ENCODE measurements at places on chromosomes 4 and X. TPM values are rescaled to one million over a fixed set of nuclear protein-coding genes. Genes with fewer than 3 reads are reported as not detected.

The IGBP1 gene
- 55.2 TPM for total RNA-seq

GRCh38 chr4:144181391-144181790 lies 40.9 kb upstream of the GYPA start:
- H3K4me1 ChIP-seq: no peaks in the 10 kb centered on the region
- no peaks in the 10 kb centered on the region for H3K36me3 ChIP-seq
- H3K27ac ChIP-seq: no peak overlapping the region

DNA sequence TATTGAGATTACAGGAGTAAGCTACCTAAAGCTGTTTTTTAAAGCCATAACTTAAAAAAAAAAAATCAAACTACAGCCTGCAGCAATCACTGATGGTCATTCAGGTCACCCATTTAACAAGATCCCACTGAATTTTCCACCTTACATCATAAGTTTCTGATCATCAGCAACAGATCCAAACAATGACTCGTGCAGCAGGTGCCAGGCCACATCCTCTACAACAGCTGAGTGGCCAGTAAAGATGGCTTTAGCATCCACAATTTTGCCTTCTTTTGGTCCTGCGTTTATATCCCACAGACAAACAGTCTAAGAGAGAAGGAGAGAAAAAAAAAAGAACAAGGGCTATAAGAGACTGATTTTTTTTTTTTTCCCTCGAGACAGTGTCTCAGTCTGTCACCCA lies 16.6 kb downstream of the RBBP7 start:
- no peak for DNase-seq
- peaks cover 6% of the 10 kb centered on the region for H3K36me3 ChIP-seq
- no peak overlapping the region for H3K27ac ChIP-seq
- no peaks in the 10 kb centered on the region for H3K27me3 ChIP-seq
- H3K4me3 ChIP-seq: no peak overlapping the region
- H3K4me1 ChIP-seq: no peaks in the 10 kb centered on the region

DNA sequence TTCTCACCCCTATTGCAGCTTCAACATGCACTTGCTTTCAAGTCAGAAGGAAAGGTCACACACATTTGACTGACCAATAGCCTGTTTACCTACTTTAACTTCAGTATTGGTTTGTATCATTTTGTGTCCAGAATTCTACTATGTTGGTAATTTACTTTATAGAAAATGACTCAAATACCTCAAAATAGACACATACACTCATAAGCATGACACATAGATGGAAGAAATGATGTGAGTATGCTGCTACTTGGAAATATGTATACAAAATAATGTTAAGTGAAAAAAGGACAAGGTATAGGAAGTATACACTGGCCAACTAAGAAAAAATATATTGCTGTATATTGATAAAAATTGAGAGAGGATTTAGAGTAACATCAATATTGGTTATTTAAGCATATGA lies 98.8 kb upstream of the CASK start:
- no peak overlapping the region for H3K4me3 ChIP-seq
- H3K27ac ChIP-seq: no peak overlapping the region
- DNase-seq: no peak

GRCh38 chrX:132001127-132001526 lies 22.0 kb upstream of the STK26 start:
- no peak overlapping the region for H3K4me3 ChIP-seq
- no peak overlapping the region for H3K27ac ChIP-seq
- DNase-seq: no peak
- H3K27me3 ChIP-seq: no peaks in the 10 kb centered on the region
- no peaks in the 10 kb centered on the region for H3K36me3 ChIP-seq
- no peaks in the 10 kb centered on the region for H3K4me1 ChIP-seq

The DCLK2 gene
- not detected for total RNA-seq

DNA sequence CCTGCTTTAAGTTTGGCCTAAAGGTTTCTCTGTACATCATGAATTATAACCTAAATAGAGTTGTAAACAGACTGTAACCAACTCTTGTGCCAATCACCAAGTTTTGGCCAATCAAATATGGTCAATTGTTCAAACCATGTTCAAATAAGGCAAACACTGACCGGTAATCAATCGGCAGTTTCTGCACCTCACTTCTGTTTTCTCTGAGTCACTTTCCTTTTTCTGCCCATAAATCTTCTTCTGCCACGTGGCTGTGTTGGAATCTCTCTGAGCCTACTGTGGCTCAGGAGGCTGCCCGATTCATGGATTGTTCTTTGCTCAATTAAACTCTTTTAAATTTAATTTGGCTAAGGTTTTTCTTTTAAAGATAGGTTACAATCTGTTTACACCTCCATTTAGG lies 16.5 kb upstream of the ENPP6 start:
- H3K27ac ChIP-seq: no peak overlapping the region
- DNase-seq: no peak
- no peak overlapping the region for H3K4me3 ChIP-seq

GRCh38 chr4:186015212-186015817 lies 53.6 kb upstream of the TLR3 start:
- H3K36me3 ChIP-seq: no peaks in the 10 kb centered on the region
- no peaks in the 10 kb centered on the region for H3K4me1 ChIP-seq
- no peaks in the 10 kb centered on the region for H3K27me3 ChIP-seq
- no peak overlapping the region for H3K4me3 ChIP-seq
- H3K27ac ChIP-seq: no peak overlapping the region
- no peak for DNase-seq

The SMARCA1 gene
- total RNA-seq: 0.31 TPM

The CYBB gene
- 30.2 TPM for total RNA-seq

DNA sequence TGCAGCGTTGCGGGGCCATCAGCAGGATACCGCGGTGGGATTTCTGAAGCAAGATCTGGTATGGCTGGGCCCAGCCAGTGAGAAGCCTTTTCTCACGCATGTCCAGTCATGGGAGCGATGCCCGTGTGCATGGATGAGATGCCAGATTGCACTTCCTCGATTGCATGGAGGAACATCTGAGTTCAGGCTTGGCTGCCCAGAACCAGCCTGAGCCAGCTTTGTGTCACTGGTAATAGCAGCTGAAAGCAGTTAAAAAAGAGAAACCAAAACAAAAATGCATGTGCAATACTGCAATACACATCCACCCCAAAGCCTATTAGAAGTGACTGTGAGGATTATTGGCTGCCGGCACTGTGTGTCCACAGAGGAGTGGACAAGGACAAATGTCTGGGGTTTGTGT lies 59.3 kb downstream of the PSAPL1 start:
- no peak for DNase-seq
- no peak overlapping the region for H3K27ac ChIP-seq
- no peaks in the 10 kb centered on the region for H3K27me3 ChIP-seq
- no peaks in the 10 kb centered on the region for H3K36me3 ChIP-seq

GRCh38 chrX:68865300-68865699 lies 36.5 kb downstream of the EFNB1 start:
- no peaks in the 10 kb centered on the region for H3K4me1 ChIP-seq
- no peak overlapping the region for H3K27ac ChIP-seq
- H3K27me3 ChIP-seq: no peaks in the 10 kb centered on the region
- no peak overlapping the region for H3K4me3 ChIP-seq
- DNase-seq: no peak
- no peaks in the 10 kb centered on the region for H3K36me3 ChIP-seq

DNA sequence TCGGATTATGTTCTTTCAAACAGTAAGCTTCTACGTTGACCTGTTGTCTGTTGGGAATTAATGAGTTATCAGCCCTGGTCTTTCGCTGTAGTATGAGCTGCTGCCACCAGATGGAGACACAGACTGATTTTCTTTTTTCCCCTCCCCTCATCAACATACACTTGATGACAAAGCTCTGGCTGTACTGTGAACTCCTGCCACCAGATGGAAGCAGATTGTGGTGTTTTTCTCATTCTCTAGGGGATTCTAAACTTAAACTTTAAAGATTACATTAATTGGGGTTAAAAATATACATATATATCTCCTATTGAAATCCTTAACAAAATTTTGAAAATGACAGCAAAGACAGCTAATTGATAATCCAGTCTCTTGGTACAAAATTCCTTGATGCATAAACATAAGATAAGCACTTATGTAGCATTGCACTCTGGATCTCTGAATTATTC lies 44.8 kb downstream of the SMS start:
- no peaks in the 10 kb centered on the region for H3K27me3 ChIP-seq
- H3K4me3 ChIP-seq: no peak overlapping the region
- H3K36me3 ChIP-seq: no peaks in the 10 kb centered on the region
- peak; percentile 67 for DNase-seq
- H3K27ac ChIP-seq: no peak overlapping the region
- H3K4me1 ChIP-seq: peaks cover 4% of the 10 kb centered on the region

GRCh38 chrX:124592744-124593143 lies 246.4 kb downstream of the SH2D1A start:
- H3K27me3 ChIP-seq: no peaks in the 10 kb centered on the region
- H3K27ac ChIP-seq: no peak overlapping the region
- no peaks in the 10 kb centered on the region for H3K36me3 ChIP-seq
- H3K4me3 ChIP-seq: no peak overlapping the region
- no peak for DNase-seq
- H3K4me1 ChIP-seq: no peaks in the 10 kb centered on the region

The AFM gene
- not detected for total RNA-seq

DNA sequence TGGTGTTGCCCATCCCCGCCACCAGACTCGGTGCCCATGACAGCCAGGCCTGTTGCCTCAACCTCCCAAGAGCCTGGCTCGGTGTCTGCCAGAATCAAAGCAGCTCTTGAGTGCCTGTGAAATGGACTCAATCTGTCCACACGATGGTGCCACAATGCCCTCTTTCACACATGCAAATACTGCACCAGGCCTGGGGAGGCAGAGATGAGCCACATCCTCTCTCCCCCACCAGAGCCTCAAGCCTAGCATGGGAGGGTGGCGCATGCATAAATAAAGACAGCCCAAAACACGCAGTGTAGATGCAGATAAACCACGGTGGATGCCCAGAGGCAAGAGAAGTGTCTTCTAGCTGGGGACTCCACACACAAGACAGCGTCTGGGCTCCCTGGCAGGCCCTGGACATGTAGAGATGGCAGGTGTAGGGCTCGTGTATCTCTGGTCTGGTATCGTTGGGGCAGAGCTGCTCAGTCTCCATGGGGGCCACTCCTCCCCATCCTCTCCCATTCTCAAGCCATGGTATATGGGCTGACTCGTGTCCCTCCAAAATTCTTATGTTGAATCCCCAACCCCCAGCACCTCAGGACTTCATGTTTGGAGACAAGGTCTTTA lies 65.6 kb downstream of the JAKMIP1 start:
- H3K4me1 ChIP-seq: peaks cover 7% of the 10 kb centered on the region
- peak; percentile 51 for DNase-seq
- H3K27me3 ChIP-seq: no peaks in the 10 kb centered on the region
- peaks cover 2% of the 10 kb centered on the region for H3K36me3 ChIP-seq

DNA sequence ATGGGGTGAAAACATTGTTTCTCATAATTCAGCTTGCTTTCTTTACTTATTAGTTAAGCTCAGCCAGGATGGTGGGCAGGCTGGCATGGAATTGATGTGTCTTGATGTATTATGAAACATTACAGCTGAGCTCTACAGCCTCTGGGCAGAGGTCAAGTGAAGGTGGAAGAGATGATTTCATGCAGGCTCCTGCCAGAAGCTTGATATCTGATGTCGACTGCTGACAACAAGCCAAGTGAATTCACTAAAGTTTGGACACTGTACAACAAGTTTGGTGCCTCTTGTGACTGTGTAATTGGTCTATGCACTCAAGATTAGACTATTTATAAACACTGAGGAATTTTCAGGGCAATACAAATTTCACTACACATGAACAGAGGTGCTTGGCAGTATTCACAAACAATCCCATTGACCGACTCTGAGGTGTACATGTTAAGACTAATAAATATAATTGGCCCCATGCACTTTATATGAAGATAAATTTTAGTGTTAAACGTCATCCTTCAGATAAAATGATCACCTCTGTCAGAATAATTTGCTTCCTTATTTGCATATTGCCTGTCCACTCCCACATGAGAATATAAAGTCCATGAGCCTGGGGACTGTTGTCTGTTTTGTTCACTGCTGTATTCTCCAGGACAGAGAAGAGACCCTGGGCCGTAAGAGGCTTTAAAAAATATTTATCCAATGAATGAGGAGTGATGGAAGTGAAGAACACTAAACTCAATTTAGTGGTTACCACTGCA lies 612.2 kb downstream of the IQCM start:
- no peaks in the 10 kb centered on the region for H3K36me3 ChIP-seq
- H3K27me3 ChIP-seq: no peaks in the 10 kb centered on the region
- no peaks in the 10 kb centered on the region for H3K4me1 ChIP-seq
- DNase-seq: no peak
- no peak overlapping the region for H3K4me3 ChIP-seq

GRCh38 chr4:95027905-95028618 lies 270.3 kb downstream of the BMPR1B start:
- no peaks in the 10 kb centered on the region for H3K36me3 ChIP-seq
- H3K4me1 ChIP-seq: no peaks in the 10 kb centered on the region

DNA sequence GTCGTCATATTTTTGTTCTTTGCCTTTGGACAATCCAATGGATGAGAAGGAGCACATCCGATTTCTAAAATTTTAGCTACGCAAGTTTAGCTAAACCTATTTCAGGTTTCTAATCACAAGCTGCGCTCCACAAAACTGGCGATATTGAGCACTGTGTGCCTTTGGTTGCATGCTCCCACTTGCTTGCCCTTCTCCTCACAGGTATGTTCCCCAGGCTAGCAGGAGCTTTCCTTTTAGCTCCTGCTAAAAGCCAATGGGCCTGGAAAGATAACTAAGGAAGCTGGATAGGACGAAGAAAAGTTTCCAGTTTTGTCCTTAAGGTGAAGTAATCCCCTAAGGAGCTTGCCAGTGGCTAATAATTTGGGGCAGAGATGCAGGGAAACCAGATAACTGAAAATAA lies 975.2 kb downstream of the FSTL5 start:
- no peaks in the 10 kb centered on the region for H3K4me1 ChIP-seq
- no peaks in the 10 kb centered on the region for H3K27me3 ChIP-seq
- no peak overlapping the region for H3K27ac ChIP-seq
- no peak overlapping the region for H3K4me3 ChIP-seq
- no peaks in the 10 kb centered on the region for H3K36me3 ChIP-seq

The TEX11 gene
- total RNA-seq: not detected

The SOWAHD gene
- 7.4 TPM for total RNA-seq

Data from GM12878 (cell line).